PC-3 (cell line): ENCODE measurements at places on chromosomes 2 and 18. TPM values are rescaled to one million over a fixed set of nuclear protein-coding genes. Genes with fewer than 3 reads are reported as not detected.

Gene NT5C1B
- total RNA-seq = not detected in 2 replicates

Gene BUB1
- total RNA-seq = 80.1 and 89.8 TPM in 2 replicates

Gene MATN3
- 1.1 and 1.6 TPM in 2 replicates for total RNA-seq

Gene MRPS9
- 59.7 and 64.0 TPM in 2 replicates for total RNA-seq

Gene CCDC148
- 0.11 and 0.46 TPM in 2 replicates for total RNA-seq
